D721Med (cell line): ENCODE measurements at places on chromosomes 2 and 18.

DNA sequence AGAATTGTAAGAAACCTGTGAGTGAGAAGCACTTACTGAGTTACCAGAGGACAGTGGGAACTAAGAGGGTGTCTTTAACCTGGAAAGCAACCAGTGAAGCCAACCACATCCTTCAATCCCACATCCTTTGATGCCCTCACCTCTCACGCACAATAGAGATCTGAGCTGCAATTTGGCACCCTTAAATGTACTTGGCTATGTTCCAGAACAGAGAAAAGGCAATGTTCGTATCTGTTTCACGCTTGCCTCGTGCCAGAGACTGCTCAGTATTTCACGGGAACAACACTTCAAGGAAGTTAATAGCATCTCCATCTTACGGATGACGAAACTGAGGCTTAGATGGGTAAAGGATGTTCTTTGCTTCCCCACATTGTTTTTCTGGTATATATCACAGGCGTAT, 167.4 kb downstream of the DPP10 start:
- no peak for DNase-seq

- no peak for DNase-seq
These were observed 9.9 kb downstream of the C1D start for GRCh38 chr2:68052717-68053422.

DNA sequence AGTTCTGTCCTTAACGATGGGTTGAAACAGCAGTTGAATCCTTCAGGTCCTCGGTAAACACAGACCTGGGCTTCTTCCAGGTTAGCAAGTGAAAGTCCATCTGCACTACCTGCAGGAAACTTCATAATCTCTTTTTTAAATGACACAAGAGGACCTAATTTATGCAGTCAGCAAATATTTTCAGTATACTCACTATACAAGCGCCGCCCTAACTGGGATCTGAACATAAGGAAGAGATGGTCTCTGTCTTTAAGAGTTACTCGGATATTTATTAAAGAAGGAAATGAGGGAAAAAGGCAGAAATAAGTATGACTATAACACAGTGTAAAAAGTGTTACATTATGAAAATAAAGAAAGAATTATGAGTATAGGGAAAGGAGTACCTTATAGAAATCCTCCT, 103.3 kb downstream of the NBAS start:
- no peak for DNase-seq

DNA sequence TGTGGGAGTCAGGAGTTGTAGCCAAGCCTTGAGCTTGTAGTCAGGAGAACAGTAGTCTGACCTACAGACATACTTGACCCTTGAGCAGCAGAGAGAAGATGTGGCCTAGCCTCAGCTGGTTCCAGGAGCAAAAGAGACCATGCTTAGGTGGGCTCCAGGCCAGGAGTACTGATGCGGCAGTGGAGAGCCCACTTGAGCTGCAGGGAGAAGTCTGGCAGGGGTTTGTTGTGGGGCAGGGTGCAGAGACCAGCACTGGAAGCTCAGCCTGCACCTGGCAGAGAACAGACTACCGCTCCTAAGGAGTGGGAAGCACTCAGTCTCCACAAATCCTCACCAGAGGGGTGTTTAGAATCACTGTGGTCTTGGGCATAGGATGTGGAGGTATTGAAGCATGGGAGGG, 197.9 kb downstream of the TPGS2 start:
- no peak for DNase-seq

DNA sequence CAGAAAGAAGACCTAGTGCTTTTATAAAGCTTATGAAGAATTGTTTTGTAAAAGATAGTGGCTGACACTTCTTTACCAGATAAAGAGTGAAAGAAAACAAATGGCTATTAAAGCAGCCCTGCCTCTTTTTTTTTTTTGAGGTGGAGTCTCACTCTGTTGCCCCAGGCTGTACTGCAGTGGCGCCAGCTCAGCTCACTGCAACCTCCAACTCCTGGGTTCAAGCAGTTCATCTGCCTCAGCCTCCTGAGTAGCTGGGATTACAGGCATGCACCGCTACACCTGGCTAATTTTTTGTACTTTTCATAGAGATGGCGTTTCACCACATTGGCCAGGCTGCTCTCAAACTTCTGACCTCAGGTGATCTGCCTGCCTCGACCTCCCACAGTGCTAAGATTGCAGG, 12.9 kb downstream of the ARPC2 start:
- no peak for DNase-seq

DNA sequence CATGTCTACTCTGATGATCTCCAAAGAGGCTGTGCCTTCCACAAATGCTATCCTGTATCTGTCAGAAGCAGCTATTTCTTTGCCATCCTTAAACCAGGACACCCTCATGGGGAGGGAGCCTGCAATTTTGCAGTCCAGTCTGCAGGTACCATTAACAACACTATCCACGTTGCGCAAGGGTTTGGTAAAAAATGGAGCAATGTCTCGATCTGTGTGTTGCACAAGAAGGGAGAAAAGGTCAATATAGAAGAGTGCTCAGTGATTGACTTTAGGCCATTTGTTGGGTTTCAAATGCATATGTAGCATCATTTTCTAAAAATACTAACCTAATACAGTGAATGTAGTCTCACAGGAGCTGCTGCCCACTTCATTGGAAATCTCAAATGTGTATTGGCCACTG, 74.3 kb downstream of the TTN start:
- no peak for DNase-seq

DNA sequence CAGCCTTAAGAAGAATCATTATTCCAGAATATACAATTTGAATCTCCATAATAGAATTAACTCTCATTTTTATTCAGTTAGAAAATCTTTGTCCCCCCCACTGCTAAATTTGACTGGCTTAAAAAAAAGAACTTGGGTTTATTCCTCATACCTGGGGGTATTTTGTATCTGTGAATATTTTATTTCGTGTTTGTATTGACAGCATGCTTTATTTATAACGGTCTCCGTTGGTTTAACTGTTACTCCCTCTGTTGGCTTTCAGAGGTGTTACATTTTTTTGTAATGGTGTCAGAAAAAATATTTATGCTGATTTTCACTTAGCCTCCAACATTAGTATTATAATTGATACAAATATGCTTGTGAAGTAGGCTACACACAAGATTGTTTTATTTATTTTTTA, 109.1 kb downstream of the HAUS1 start:
- no peak for DNase-seq

DNA sequence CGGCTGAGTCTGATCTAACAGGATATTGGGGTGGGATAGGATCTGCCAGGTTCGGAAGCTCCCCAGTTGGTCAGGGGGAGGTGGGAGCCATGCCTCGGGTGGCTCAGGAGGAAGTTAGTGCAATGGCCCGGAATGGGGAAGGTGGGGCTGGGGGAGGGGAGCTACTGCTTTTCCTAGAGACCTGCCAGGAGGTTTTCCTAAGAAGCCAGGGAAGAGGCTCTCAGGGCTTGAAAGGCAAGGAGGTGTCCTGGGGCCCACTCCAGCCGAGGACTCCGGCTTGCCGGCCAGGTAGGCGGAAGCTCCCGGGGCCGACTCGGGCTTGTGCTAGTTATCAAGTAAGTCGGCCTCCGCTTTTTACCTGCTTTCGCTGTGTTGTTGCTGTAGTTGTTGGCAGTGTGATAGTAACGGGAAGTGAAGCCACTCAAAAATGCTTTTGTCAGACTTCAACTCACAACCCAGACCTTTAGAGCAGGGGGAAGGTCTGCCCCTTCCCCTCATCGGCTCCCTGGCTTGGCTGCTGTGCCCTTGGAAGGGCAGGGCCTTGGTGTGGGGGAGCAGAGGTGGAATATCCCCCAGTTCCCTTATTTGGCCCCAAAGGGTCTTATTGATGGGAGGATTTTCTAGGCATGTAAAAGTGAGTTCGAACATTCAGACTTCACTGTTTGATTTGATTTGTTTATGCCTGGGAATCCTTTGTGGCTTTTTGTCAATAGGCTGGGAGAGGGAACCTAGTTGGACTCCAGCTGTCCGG, 5.4 kb downstream of the GDF7 start:
- DNase-seq: no peak
